Muscle of leg (tissue), 16 donors: ENCODE measurements at places on chromosomes 2 and 18. TPM values are rescaled to one million over a fixed set of nuclear protein-coding genes. Genes with fewer than 3 reads are reported as not detected.

DAPL1 gene
- total RNA-seq: not detected

ACKR3 gene
- 22.2 TPM for total RNA-seq

CABLES1 gene
- 3.7 TPM for total RNA-seq

CYP26B1 gene
- total RNA-seq: 11.7 TPM

ICA1L gene
- 12.1 TPM for total RNA-seq

ATP6V1C2 gene
- total RNA-seq: 1.1 TPM

REG3G gene
- not detected for total RNA-seq
